ENCODE measurements at places on chromosomes 1 and 21. TPM values are rescaled to one million over a fixed set of nuclear protein-coding genes. Genes with fewer than 3 reads are reported as not detected.

GRCh38 chr1:101244842-101245241 lies 8.0 kb downstream of the S1PR1 start:
- DNase-seq, result no peak

GRCh38 chr1:8473121-8473875 lies 155.4 kb downstream of the SLC45A1 start:
- no peak for DNase-seq

Gene BTBD19
- total RNA-seq, result 0.89 TPM

Gene RGS8
- total RNA-seq, result not detected

All from stomach (tissue), 19 donors.